ENCODE measurements at places on chromosomes 6 and 20. TPM values are rescaled to one million over a fixed set of nuclear protein-coding genes. Genes with fewer than 3 reads are reported as not detected.

DNA sequence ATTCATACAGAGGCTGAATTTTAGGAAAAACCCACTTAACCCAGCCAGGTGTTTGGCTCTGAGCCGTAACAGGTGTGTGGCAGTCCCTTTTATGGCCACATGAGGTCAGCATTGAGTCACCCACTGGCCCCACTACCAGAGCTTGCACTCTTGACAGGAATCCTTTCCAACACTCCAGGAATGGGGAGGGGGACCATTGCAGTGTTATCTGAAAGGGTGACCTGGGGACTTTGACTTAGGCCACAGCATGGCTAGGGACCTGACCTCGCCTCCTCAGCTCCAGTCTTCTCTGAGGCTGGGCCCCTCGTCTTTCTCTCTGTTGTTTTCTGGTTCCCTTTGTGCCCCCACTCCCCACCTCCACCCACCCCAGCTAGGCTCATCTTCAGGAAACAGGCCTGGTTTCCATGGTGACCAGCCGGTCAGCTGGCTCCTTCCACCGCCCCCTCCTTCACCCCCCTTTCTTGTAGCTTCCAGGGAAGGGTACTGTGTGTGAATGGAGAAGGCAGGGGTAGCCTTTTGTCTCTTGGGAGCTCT, 2.1 kb upstream of the TMEM151B start:
- DNase-seq: peak; percentile 31

GRCh38 chr6:115001731-115002350, 659.0 kb upstream of the HS3ST5 start:
- DNase-seq: no peak

- no peak for DNase-seq
Observed at GRCh38 chr20:20051767-20052073, 546 bp downstream of the CRNKL1 start.

DNA sequence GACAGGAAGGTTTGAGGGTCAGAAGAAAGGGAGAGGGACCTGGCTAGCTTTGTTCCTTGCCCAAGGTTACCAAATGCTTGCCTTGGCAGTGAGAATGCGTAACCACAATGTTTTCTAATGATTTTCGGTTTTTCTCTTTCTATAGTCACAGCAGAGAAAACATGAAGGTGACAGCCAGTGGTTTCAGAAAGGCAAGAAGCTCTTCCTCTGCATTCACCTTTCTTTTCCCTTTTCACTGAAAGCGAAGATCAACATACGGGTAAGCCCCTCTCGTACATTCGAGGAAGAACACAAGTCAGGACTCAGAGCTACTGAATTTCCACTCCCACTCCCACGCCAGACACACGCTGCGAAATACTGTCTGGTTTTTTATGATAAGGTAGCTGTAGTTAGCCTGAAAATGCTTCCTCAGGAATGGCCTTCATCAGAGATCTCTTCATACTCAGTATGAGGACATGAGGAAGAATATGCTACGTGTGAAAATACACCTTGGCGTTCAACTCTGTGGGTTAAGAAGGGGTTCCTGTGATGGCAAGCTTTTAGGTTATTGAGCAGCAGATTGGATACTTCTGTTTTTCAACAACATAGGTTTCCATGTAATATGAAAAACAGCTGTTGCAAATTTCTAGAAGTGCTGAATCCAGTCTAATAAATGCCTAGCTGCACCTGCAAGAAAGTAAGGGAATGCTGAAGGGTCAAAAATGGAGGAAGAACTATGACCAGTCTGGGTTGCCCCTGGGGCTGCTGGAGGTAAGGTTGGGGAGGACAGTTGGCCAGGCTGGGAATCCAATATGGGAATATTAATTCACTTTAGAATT, 7.4 kb upstream of the CD83 start:
- DNase-seq: no peak

Gene ASCC3
- total RNA-seq: 26.0 TPM

Gene NKX2-4
- not detected for total RNA-seq
